Tibial nerve (tissue), 4 donors: ENCODE measurements at places on chromosomes 3 and 15. TPM values are rescaled to one million over a fixed set of nuclear protein-coding genes. Genes with fewer than 3 reads are reported as not detected.

DNA sequence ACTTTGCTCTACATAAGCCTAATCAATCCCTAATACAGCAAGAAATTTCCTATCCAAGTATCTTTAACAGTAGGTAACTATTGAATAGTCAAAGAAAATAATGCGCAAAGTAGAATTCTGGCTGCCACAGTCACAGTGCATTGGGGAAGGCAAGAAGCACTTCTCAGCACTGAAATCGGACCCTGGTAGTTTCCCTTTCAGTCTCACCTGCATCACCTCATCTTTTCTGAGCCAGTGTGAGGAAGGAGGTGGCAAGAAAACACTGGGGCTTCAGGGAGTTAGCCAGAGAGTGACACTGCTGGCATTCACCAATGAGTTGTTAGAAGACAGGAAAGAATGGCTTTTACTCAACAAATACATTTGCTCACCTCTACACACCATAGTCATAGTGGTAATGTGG is 8.3 kb downstream of the TRIM42 start:
- no peak overlapping the region for H3K27ac ChIP-seq
- H3K27me3 ChIP-seq: no peaks in the 10 kb centered on the region
- no peaks in the 10 kb centered on the region for H3K4me1 ChIP-seq
- DNase-seq: no peak
- H3K4me3 ChIP-seq: no peak overlapping the region

DNA sequence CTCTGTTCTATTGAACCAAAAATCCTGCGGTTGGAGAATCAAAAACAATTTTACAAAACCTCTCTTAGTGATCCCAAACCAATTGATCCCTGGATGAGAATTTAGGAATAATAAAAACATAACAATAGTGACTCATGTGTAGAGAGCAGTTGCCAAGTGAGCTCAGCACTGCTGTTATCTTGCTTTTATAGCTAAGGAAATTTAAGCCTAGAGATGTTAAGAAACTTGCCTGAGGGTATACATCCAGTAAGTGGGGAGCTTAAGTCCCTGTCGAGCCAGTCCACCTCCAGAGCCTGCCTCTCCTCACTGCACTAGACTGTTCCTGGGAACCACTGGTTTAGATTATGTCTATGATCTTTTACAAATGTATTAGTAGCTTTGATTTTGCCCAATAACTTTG is 358.4 kb upstream of the LMCD1 start:
- H3K4me3 ChIP-seq: no peak overlapping the region
- no peaks in the 10 kb centered on the region for H3K27me3 ChIP-seq
- no peaks in the 10 kb centered on the region for H3K36me3 ChIP-seq

Gene CCR9
- 0.78 TPM for total RNA-seq

DNA sequence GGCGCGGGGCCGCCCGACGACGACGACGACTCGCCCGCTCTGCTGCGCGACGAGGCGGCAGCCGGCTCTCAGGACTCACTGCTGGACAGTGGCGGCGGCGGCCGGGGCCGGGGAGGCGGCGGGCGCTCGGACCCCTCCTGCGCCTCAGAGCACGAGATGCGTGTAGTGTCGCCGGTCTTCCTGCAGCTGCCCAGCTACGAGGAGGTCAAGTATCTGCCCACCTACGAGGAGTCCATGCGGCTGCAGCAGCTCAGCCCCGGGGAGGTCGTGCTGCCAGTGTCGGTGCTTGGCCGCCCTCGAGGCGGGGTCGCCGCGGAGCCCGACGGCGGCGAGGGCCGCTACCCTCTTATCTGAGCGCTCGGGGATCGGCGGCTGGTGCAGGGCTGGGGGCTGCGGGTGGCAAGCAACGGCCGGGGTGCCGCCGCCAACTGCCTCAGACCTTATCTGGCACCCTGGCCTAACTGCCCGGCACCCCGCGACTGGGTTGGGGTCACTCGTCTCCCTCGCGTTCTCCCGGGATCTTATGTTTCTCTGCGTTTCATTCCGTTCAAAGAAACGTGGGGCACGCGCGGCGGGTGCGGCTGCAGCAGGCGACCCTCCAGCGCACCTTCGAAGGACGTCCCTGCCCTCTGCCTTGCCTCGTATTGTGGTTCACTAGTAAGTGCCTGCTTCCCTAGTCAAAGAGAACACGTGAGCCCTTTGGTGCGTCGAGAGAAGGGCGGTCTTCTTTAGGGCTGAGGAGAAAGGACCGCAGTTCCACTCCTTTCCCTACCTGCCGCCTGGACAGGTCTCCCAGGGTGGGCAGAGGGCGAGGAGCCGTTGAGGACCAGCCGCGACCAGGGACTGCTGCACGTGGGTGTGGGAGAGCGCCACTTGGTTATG is 1.0 kb downstream of the C3orf80 start:
- H3K36me3 ChIP-seq: no peaks in the 10 kb centered on the region
- no peaks in the 10 kb centered on the region for H3K4me1 ChIP-seq
- no peak for DNase-seq

DNA sequence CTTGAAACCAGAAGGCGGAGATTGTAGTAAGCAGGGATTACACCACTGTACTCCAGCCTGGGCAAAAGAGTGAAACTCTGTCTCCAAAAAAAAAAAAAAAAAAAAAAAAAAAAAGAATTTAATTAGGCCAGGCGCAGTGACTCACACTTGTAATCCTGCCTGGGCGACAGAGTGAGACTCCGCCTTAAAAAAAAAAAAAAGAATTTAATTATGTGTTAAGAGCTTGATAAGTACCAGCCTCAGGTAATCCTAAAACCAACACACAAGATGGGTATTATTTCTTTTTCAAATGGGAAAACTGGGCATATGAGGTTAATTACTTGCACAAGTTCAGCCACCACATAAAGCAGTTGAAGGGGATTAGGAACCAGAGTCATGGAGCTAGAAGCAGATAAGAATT is 49.0 kb downstream of the PBRM1 start:
- H3K36me3 ChIP-seq: peaks cover 2% of the 10 kb centered on the region
- H3K4me1 ChIP-seq: no peaks in the 10 kb centered on the region
- H3K27me3 ChIP-seq: no peaks in the 10 kb centered on the region
- no peak overlapping the region for H3K4me3 ChIP-seq
- H3K27ac ChIP-seq: no peak overlapping the region

Gene HDDC3
- total RNA-seq: 18.8 TPM

GRCh38 chr3:105495021-105495420 is 128.3 kb downstream of the ALCAM start:
- H3K36me3 ChIP-seq: no peaks in the 10 kb centered on the region
- no peak for DNase-seq
- H3K4me1 ChIP-seq: no peaks in the 10 kb centered on the region
- H3K4me3 ChIP-seq: no peak overlapping the region
- H3K27me3 ChIP-seq: no peaks in the 10 kb centered on the region
- H3K27ac ChIP-seq: no peak overlapping the region

DNA sequence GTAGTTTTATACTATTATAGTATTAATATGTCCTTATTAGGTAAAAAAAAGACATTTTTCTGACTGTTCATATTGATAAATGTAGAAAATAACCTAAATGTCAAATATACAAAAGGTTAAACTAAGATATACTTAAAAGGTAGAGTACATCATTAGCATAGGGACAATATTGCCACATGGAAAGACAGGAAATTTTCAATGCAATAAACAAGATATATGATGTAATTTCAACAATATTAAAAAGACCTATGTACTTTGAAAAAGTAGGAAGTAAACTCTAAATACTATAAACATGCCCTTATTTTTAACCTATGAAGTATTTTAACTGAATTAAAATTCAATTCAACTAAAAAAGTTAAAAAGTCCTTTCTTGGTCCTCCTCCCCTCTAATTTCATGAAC is 1.9 kb downstream of the SPG11 start:
- H3K4me1 ChIP-seq: peaks cover 16% of the 10 kb centered on the region
- H3K36me3 ChIP-seq: no peaks in the 10 kb centered on the region
- H3K27ac ChIP-seq: peak overlapping the region; percentile 99

DNA sequence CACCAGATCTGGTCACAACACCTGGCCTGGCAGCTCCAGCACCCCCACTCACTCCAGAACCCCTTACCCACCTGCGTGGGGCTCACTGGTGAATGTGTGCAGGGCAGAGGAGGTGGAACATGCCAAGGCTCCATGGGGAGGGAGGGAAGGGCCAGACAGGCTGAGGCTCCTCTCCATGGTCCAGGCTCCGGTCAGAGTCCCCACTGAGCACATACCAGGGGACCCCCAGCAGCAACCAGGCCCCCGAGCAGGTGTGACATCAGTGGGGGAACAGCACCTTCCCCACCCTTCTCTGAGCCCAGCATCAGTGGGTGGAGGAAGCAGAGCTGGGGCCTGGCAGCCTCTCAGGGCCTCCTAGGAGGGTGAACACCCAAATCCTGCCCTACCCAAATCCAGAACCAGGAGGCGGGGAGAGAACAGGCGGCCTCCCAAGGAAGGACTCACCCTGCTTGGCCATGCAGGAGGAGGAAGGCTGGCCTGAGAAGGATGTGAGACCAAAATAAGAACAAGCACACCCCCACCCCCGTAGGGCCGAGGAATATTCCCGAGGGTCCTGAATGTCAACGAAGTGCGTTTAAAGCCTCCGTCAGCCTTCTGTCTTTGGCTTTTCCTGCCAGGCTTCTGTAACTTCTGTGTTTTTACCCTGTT is 1.1 kb upstream of the GP9 start:
- no peak for DNase-seq
- H3K4me3 ChIP-seq: no peak overlapping the region
- H3K4me1 ChIP-seq: no peaks in the 10 kb centered on the region
- H3K36me3 ChIP-seq: no peaks in the 10 kb centered on the region
